Activated CD8-positive, alpha-beta memory T cell treated with anti-CD3 and anti-CD28 coated beads for 1 hour (primary cell): ENCODE measurements at places on chromosomes 5 and 9.

DNA sequence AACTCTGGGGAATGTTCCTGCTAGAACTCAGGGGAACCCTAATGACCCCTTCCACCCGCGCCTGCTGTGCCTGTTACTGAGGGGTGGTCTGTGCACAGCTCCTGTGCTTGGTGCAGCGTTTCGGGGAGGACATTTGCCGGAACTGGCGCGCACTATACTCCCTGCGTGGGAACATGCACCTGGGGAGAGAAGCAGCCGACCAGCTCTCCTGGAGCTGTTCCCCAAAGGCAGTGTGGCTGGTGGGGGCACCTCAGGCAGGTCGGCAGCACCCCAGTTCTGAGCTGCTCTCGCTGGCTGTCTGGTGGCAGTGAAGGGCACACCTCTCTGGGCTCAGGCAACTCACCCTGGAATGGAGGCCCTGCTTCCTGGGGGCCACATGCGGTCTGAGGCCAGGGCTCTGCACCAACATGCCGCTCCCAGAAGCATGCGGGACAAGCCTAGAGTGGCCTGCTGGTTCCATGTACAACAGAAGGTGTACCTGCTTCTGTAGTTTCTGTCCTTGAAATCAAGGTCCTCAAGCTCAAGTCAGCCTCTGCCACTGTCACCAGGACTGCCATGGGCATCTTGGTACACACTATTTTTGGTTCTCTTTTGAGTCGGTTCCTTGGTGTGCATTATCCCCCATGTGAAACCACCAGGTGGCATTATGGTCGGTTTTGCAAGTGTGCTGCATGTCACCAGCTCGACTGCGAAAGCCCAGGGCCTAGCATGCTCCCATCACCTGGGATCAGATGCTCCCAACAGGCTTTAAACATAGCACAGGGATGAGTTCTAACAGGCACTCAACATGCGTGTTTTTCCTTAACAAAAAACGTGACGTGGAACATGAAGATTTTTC, 7.8 kb upstream of the MRNIP start:
- DNase-seq, result no peak

- DNase-seq, result no peak
Measured at GRCh38 chr9:15219546-15219945, 87.5 kb downstream of the TTC39B start.

DNA sequence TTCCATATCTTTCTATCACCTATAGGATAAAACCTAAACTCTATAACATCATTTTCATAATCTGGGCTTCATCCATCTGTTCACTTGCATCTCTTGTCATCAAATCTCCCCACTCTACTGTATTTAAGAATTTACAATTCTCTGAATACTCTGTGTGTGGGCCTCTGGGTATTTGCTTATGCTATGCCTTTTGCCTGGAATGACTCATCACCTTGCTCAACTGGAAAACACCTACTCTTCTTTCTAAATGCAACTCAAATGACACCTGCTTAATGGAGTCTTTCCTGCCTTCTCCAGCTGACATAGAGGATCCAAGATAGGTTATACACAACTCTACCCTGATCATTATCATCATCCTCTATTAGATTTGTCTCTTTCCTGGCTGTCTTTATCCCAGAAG, 421.7 kb downstream of the SPATA31D1 start:
- DNase-seq, result no peak

DNA sequence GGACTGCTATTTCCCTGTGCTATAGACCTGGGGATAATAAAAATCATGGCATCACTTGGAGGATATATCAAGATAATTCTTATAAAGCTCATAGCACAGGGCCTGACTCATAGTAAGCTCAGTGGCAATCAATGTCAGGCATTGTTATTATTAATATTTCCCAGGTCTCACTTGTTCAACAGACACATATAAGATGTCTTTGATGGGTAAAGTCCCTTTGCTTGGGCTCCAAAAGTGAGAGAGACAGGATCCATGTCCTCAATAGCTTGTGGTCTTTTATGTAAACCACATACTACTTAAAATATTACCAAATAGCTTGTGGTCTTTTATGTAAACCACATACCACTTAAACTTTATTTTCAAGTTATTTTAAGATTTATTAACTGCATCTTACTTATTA, 11.2 kb downstream of the SH3RF2 start:
- DNase-seq, result no peak

DNA sequence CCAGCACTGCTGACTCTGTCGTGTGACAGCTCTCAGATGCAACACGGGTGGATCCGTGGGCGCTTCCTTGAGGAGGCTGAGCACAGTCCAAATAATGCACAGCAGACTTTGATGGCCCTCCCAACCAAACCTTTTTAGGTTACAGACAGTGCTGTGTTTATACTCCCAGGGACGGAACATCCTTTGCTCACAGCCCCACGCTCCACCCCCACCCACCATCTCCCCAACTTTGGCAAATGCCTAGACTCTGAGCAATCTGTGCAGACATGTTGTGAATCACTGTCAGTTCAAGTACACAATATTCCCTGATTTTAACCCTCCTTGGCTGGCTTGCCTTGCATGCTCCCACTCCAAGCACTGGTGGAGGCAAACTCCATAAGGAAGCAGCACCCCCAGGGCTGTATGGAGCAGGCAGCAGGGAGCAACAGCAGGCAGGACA, 324.6 kb downstream of the MLLT3 start:
- DNase-seq, result no peak

- DNase-seq, result no peak
Measured at GRCh38 chr9:85292261-85292660, 449.5 kb downstream of the AGTPBP1 start.

DNA sequence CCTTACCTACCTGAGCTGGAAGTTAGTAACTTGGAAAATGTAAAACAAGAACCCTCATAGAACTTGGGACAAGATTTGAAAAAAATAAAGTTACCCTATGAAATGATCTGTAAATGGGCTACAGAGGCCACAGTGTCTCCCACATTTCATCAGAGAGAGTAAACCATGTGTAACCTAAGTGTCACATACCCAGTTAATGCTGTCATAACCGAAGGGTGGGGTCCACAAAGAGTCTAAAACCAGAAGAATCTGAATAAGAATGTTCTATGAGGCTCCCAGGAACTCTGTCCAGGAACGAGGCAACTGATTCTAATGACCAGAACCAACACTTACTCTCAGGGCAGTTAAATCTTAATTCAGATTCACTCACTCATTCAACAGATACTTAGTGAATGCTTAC, 1.0 kb upstream of the FAM13B start:
- no peak for DNase-seq

DNA sequence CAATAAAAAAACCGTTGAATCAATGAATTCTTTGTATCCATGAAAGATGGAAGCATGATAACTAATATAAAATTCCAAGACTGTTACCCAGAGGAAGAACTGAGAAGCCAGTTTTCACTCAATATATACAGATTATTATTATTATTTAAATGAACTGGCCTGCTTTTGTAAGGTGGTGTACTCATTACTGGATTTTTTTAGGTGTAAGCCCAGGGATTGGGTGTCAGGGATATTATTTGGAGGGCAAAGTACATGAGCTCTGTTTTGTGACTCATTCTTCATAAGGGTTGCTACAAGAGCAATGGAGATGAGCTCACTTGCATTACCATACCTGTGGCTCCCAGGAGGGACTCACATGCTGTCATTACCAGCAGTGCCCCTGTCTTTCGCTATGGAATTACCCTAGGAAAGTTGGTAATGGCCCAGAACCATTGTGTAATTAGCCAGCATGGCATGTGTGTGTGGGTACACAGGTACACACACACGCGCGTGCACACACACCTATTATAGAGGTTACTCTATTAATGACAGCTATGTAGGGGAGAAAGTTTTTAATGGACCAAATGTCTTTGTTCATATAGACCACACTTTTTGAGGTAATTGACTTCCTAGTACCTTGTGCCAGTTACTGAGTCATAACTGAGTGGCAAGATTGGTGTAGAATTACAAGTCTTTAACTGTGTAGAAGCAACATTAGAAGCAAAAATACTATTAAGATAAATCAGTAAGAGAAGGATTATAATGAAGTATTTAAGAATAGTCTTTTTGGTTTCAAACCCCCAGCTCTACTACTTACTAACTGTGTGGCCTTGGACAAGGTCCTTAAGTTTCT, 143.4 kb downstream of the GDNF start:
- DNase-seq, result no peak
